Stimulated activated CD4-positive, alpha-beta T cell treated with anti-CD3 and anti-CD28 coated beads, Interleukin-1b, Interleukin-23, amount 100 ng/mL, for 1 hour (primary cell): ENCODE measurements at places on chromosomes 7 and 10.

GRCh38 chr7:42452356-42452755 is 215.3 kb upstream of the GLI3 start:
- DNase-seq: no peak

- DNase-seq: no peak
These were observed 8.6 kb downstream of the VWC2 start for GRCh38 chr7:49781996-49782395.

- DNase-seq: no peak
These were observed 16.8 kb downstream of the DOCK1 start for GRCh38 chr10:126921974-126922525.

- no peak for DNase-seq
These were observed 87.6 kb upstream of the ADCY1 start for GRCh38 chr7:45486575-45486974.

DNA sequence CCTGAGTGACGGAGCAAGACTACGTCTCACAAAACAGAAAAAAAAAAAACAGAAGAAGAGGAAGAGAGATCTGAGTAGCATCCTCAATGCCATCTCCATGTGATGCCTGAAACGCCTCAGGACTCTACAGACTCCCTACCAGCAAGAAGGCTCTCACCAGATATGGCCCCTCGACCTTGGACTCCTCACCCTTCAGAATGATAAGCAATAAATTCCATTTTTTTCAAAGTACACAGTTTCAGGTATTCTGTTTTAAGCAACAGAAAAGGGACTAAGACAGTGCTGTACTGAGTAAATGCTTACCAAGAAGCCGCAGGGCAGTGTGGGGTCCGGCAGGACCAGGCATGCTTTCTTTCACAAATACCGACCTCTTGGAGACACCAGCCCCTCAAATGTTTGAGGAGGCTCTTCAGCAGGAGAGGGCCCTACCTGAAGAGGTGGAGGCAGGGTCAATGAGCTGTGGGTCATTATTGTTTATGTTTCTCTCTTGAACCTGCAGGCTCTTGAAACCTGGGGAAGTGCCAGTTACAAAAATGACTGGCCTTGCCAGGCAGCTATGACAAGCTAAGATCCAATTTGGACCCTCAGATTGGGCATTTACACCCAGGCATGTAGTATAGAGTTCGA is 204.1 kb upstream of the LYZL1 start:
- DNase-seq: no peak

DNA sequence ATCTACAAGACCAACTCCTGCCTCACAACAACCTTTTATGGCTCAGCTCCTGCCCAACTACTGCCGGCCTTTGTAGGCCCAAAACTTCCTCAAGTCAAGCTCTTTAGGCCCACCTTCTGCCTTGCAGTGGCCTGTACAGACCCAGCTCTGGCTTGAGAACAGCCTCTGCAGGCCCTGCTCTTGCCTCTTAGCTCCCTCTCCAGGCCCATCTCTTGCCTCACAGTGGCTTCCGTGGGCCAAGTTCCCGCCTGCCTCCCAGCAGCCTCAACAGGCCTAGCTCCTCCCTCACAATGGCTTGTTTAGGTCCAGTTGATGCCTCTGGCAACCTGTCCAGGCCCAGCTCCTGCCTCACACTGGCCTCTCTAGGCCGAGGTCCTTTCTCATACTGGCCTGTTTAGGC is 32.4 kb upstream of the VKORC1L1 start:
- DNase-seq: no peak

DNA sequence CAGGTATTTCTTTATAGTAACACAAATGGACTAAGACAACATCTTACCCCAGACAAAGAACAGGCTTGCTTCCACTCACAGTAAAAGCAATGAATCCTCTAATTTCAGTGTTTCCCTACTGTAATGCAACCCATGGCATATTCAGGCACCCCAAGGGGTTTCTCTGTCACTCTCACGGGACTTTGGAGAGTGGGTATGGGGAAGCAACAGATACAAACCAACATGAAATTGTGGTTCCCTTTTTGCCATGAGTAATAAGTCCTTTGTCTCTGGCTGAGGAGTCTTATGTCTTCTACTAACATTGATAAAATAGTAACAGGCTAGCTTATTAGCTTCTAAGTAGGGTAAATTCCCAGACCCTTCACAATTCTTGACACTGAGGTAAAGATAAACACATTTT is 51.4 kb upstream of the AOAH start:
- DNase-seq: no peak

DNA sequence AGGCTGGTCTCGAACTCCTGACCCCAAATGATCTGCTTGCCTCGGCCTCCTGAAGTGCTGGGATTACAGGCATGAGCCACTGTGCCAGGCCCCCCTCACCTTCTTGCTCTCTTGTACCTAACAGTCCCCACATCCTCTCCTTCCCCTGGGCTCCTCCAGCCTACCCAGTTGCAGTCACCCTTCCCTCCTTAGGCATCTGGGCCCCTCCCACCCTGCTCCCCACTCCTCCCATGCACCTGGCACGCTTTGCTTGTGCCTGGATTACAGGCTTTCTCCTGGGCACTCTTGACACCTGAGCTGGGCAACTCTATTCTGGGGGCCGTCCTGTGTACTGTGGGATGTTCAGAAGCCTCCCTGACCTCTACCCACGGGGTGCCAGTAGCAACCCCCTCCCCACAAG is 3.0 kb downstream of the CLDN15 start:
- DNase-seq: no peak

- DNase-seq: no peak
These were observed 236.9 kb downstream of the KLF6 start for GRCh38 chr10:3548076-3548475.

DNA sequence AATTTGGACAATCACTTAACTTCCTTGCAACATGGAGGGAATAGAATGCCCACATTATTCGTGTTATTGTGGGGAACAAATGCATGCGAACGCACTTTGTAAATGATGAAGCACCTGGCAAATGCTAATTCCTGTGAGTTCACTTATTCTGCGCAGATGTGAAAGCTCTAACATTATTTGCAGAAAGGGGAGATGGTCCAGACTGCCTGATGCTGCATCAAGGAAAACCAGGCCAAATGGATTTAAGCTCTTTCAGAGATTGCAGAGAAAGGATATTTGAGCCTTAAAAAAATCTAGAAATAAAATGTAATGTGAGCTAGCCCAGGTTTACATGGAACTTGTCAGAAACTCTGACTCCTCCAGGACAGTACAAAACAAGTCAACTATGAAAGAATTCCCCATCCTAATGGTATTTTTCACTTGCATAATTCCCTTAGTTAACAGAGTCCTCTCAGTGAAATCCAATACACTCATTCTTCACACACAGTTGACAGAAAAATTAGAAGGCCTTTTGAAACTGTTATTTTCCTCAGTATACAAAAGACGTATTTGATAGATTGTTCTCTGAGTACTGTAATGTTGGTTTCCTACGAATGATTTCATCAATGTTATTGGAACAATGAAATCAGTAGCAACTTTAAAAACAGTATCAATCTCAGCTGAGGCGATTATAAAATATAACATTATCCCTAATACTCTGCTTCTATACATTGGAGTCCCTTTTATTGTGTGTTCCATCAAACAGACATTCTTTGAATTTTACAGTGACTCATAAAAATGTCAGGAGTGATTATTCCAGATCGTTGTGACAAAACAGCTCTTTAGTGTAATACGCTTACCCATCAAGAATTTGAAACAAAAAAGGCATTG is 136.3 kb upstream of the ANK3 start:
- no peak for DNase-seq

DNA sequence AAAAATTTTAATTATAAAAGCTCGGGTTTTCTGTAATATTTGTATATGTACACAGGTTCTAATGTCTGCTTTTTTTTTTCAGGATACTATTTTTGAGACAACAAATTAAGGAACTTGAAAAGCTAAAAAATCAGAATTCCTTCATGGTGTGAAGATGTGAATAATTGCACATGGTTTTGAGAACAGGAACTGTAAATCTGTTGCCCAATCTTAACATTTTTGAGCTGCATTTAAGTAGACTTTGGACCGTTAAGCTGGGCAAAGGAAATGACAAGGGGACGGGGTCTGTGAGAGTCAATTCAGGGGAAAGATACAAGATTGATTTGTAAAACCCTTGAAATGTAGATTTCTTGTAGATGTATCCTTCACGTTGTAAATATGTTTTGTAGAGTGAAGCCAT is 57.9 kb upstream of the BAMBI start:
- DNase-seq: no peak

DNA sequence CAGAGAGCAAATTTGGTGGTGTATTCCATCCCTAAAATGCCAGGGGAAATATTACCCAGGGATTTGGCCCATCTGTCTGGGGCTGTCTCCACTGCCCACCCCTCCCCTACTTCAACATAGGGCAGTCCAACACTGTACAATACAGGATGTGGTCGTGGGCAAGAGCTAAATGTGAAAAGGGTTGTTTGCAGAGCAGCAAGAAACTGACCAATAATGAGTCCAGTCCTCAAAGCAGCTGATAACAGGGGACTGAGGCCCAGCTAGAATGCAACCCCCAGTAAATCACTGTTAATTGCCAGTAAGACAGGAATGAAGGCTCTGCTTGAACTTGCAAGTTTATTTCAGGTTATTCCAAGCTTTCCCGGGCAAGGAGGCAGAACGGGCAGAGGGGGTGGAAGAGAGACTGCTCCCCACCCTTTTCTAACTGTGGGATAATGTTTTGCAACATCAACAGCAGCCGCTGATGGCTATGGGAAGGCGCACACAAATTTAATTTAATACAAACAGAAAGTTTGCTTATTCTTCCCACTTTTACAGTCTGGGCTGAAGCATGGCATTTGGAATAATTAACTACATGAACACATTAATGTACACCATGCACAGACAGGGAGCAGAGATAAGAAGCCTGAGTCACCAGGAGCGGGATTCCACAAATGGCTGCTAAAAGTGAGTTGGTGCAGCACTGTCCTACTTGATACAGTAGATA is 36.8 kb downstream of the AFAP1L2 start:
- no peak for DNase-seq

- peak; percentile 9 for DNase-seq
These were observed 473 bp downstream of the ADCK2 start for GRCh38 chr7:140673063-140673773.

DNA sequence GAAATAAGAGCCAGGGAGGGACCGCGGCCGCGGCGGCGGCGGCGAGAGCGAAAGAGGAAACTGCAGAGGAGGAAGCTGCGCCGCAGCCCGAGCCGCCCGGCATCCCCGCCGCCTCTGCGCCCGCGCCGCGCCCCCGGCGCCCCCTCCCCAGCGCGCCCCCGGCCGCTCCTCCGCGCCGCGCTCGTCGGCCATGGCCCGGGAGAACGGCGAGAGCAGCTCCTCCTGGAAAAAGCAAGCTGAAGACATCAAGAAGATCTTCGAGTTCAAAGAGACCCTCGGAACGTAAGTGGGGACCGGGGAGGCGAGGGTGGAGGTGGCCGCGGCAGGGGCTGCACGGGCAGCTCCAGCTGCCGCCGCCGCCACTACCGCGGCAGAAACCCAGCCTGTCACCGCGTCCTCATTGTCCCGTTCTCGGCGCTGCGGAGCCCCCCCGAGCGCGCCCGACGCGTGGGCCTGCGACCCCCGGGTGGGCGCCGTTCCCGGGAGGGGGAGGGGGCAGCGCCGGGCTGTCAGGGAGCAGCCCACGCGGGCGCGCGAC is 351 bp downstream of the CAMK1D start:
- no peak for DNase-seq

DNA sequence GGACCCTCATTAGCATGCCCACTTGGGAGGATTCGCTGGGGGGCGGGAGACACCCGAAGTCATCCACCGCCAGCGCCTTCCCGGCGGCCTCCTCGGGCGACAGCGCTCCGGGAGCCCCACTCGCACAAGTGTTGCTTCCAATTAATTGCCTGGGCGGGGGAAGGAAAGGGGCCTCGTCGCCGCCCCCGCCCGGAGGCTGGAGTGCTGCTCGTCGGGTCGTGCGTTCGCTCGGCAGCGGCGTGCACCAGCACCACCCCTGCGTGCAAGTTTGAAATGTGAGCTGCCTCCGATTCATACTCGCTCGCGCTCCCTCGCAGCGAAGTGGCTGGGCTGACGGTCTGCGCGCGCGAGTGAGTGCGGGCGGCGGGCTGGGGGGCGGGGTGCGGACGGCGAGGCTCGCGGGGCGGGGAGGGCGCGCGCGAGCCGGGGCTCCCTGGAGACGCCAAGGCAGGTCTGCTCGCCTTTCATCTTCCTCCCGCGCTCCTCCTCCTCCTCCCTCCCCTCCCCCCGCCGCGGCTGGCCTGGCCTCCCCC is 104.6 kb upstream of the PPIF start:
- no peak for DNase-seq

DNA sequence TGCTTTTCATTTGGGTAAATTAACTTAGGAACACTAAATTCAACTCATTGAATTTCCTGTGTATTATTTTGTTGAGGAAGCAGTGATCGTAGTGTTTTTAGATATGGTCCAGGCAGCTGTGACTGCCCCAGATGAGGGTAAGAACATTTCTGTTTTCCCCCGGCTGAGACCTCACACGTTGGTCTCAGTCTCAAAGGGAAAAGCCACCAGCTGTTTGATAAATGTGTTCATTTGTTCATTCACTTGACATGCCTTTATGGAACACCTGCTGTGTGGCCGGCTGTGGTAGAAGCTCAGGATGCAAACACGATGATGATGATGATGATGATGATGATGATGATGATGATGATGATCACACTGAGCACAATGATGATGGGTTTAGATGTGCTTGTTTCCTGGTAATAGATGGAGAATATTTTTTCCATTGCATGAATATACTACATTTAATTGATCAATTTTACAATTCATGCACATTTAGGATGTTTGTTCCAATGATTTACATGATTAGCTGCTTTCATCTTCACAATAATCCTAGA is 125.6 kb upstream of the ZNF32 start:
- no peak for DNase-seq

- DNase-seq: no peak
These were observed 162.6 kb downstream of the MTERF1 start for GRCh38 chr7:91717681-91718470.

DNA sequence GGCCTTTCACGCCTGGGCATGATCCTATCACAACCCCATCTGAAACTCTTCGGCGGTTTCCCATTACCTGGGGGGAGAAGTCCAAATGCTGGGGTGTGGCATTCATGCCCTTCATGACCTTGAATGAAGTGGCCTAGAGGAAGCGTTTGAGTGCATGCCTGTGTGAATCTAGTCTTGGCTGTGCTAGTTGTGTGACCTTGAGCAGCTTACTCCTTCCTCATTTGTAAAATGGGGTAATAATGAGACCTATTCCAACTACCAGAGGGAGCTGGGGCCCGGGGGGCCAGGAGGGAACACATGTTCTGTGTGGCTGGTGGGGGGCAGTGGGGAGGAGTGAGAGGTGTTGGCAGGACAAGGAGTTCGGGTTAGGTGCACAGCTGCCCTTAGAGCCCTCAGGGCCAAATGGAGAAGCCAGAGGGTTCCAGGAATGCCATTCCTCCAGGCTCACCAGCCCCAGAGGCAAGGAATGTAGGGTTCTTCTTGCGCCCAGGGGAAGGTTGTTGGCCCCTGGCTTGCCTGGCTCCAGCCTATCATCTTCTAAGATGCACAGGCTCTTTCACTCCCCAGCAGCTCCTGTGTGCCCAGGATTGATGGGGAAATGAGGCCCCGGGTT is 21.3 kb upstream of the TBRG4 start:
- DNase-seq: no peak

- no peak for DNase-seq
These were observed 83.4 kb downstream of the AGMO start for GRCh38 chr7:15478401-15478800.
